NCI-H1105 (cell line): ENCODE measurements at places on chromosomes 7 and 10.

- DNase-seq, result no peak
These were observed 117.0 kb upstream of the AMPH start for GRCh38 chr7:38748056-38748610.

DNA sequence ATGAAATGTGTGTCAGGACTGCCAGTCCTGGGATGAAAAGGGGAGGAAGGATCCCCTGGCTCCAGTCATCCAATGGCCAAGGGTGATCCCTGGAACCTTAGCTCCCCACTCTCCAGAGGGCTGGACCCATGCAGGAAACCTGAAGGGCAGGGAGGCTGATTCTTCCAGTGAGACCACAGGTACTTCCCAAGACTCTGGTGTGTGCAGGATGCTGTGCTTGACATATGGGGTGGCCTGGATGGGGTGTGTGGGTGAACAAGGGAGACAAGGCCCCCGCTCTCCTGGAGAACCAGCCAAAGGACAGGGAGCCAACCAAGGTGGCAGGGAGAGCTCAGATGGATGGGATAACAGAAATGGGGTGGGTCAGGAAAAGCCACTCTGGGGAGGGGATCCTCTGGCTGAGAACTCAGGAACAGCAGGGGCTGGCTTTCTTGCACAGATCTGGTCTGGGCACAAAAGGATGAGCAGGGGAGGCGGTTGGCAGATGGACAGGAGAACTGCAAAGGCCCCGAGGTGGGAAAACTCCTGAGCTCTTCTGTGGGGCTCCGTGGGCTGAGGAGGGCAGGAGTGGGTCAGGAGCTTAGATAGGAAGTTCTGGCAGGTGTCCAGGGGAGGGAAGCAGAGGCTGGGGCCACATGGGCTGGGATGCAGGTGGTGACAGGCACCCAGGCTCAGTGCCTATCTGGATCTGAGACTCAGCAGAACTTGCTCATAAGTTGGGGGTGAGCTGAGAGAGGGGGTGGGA, 100.6 kb downstream of the ARHGAP22 start:
- no peak for DNase-seq

DNA sequence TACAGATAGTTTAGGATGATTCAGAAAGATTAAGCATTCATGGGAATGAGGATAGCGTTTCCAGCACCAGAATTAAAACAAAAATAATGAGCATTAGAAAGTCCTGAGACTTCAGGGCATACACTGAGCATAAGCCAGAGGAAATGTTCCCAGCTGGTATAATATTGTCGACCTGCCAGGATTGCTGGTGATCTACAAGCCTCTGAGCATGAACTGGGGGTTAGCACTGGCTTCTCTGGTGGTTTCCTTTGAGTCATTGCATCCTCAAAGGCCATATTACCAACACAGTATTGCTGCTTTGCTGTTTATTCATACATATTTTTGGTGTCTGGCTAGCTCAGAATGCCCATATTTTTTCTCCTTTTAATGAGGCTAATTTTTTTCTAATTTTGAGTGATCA, 10.7 kb upstream of the ATRNL1 start:
- DNase-seq, result no peak

- DNase-seq, result no peak
These were observed 212.1 kb downstream of the VTI1A start for GRCh38 chr10:112658900-112659638.

- DNase-seq, result no peak
These were observed 8.4 kb downstream of the ANXA11 start for GRCh38 chr10:80196950-80197315.

- no peak for DNase-seq
These were observed 198.2 kb downstream of the TCF7L2 start for GRCh38 chr10:113148071-113148825.

DNA sequence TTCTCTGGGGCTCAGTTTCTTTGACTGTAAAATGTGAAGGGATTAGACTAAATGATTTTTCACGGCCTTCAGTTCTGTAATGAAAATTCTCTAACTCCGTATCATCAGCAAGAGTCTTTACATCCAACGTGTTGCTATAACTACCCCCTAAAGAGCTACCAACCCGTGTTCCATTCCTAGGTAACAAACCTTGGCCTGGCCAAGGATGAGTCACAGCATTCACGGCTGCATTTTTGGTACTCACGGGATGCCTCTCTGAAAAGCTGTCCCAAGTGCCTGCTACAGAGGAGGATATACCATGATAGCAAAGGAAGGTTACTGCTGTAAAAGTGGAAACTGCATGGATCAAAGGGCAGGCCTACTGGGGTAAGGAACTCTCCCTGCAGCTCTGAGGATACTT, 5.9 kb downstream of the LRRC4 start:
- DNase-seq, result no peak

DNA sequence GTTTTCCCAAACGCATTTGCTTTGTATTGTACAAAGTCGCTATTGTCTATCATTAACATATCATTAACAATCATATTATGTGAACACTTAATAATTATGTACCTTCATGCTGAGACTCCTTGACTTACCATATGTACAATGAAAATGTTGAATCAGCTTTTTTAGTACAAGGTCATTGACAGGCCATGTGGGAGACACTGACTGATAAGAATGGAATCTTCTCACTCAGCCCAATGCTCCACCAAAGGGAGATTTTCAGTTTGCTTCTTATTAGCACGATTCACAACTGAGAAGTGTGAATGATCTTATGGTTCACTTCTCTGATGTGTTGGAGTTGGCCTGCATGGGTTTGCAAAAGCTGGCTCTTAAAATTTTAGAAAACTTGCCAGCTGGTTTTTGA, 253.5 kb upstream of the TEX47 start:
- DNase-seq, result no peak

GRCh38 chr10:110456046-110456445, 41.7 kb upstream of the DUSP5 start:
- peak; percentile 59 for DNase-seq

GRCh38 chr7:16963044-16963443, 81.3 kb upstream of the AGR3 start:
- DNase-seq, result no peak

- no peak for DNase-seq
These were observed 71.2 kb downstream of the WNT2 start for GRCh38 chr7:117251687-117252086.

DNA sequence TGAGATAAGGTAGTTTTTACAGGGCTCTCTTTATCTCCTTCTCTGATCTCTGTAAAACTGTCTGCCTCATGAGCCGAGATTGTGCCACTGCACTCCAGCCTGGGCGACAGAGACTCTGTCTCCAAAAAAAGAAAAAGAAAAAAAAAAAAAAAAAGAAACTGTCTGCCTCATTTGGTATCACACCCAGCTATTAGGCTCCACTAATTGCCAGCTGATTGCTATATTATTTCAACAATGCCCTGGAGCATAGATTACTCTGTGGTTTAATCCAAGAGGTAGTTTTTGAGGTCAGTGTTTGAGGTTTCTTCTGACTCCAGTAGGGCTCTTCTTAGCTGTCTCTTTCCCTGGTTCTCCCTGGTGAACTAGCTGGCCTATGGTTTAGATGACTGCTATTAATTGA, 268.1 kb upstream of the PLPP4 start:
- DNase-seq, result no peak

- no peak for DNase-seq
These were observed 177.1 kb downstream of the DGKI start for GRCh38 chr7:137669706-137670105.

DNA sequence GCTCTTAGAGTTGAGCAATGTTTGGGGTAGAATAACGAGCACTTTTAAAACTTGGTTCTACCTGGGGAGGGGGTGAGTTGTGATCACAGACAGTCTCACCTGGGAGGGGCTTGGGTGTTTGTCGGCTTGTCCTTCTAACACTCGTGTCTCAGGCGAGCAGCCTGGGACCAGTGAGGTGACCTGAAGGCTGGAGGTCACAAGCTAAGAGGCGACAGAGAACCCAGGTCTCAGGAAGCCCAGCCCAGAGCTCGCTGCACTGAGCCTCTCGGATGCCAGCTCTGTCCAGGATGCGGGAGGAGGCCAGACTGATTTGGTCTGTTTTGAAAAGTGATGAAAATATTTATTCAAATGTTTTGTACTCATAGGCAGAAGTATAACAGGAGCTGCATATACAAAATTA, 11.8 kb downstream of the HTRA1 start:
- DNase-seq, result no peak

- no peak for DNase-seq
These were observed 645.7 kb downstream of the SUGCT start for GRCh38 chr7:40780460-40780859.

DNA sequence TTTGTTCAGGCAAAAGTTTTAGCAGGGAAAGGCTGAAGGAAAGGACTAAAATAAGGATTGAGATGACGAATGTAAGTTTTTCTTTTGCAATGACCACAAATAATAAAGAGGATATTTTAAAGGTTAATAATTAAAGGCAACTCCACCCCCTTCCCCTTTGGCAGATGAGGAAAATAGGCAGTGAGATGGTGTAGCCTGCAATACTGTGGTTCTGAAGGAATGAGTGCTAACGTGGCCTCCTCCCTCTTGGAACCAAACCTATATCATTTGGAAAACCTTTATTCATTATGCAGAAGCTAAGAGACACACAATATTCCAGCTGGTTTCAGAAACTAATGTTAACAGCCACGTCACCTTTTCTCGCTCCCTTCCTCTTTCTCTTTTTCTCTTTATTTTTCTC, 70.9 kb upstream of the COL1A2 start:
- DNase-seq, result no peak

DNA sequence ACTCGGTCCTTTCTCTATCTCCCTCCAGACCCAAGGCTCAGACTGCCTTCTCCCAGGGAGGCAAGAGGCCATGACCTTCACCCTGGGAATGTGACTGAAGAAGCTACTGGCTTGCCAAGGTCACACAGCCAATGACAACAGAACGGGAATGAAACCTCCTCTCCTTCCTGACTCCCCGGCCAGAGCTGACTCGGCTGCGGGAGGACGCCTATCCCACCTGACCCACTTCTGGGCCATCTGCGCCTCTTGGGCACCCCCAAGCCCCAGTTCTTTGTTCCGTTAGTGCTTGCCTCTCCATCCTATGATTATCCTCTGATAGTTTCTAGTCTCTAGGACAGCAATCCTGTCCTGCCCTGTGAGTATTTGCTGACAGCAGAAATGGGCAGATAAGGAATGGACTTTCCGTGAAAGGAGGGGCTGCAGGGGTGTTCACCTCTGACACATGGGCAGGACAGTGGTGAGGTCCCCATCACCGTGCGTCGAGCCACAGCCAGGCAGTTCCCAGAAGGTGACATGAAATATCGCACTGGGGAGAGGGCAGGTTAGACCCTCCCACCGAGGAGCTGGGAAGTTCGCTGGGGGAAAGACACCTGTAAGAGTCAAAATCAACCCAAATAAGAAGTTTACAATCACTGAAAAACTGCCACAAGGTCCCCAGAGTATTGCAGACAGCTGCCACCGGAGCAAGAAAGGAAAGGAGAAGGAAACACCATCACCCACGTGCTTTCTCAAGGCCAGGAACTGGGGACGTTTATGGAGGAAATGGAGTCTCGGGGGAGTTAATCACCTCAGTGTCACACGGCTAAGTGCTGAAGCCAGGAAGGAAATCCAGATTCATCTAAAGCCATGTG, 63.0 kb downstream of the INSIG1 start:
- DNase-seq, result no peak
